Stromal cell of bone marrow (primary cell): ENCODE measurements at places on chromosomes 3 and 15.

GRCh38 chr3:143298886-143299535 is 179.4 kb downstream of the CHST2 start:
- DNase-seq = no peak

DNA sequence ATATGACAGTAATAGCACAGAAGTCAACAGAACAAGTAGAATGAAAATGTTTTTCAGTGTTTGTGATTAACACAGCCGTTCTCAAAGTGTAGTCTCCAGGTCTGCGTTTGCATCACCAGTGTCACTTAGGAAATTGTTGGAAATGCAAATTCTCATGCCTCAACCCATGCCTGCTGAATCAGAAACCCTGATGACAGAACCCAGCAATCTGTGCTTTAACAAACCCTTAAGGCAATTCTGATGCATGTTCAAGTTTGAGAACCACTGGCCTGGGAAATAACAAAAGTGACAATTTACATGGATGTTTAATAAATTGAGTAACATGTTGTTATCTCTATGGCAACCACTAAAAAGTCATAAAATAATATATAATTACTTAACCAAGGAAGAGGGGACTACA is 103.1 kb upstream of the ATP11B start:
- no peak for DNase-seq

DNA sequence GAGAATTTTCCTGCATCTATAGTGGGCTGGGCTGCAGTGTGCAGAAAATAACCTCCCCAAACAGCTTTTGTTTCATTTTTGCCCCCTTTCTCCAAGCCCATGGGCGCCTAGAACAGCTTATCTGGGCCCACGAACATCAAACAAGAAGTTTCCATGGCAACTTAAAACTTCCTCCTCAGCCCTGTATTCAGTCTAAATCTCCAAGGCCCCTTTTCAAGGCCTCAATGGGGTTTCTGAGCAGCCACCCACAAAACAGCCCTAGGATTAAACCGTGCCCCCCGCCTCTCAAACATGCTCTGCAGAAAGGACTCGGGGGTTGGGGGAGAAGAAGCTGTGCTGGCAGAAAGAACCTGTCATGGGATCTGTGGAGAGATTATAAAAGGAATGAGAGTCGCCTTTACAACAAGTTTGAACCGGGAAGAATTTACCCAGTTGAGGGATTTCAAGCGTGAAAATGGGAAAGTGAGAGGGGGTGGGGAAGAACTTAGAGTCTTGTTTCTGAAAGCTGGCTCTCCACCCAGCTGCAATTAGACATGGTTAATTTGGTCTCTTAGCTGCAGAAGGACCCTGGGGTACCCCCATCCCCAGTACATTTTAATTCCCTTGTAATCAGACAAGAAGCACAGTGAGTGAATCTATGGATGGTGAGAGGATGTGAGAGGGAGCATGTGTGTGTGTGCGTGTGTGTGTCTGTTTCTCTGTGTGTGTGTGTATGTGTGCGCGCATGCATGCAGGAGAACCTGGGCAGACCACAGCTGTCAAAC is 4.3 kb upstream of the FAM107A start:
- DNase-seq = no peak

GRCh38 chr3:117565777-117566176 is 856.2 kb downstream of the TUSC7 start:
- no peak for DNase-seq

GRCh38 chr3:48435774-48436476 is 4.0 kb downstream of the CCDC51 start:
- peak; percentile 62 for DNase-seq

DNA sequence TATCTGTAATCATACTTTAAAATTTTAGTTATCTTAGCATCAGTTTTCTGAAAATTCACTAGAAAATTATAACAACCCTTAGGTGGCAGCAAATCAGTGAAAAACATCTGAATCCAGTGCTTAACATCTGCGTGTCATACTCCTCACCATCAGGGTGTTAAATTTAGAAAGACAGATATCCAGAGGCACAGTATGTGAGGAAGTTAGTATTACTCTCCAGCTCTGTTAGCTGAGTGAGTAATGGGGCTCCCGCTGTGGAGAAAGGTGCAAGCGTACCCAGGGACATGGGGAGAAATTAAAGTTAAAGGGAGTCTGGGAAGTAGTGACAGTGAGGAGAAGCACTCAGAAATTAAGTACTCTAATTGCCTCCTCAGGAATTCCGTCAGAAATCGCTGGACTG is 50.9 kb downstream of the CEP63 start:
- DNase-seq = no peak

DNA sequence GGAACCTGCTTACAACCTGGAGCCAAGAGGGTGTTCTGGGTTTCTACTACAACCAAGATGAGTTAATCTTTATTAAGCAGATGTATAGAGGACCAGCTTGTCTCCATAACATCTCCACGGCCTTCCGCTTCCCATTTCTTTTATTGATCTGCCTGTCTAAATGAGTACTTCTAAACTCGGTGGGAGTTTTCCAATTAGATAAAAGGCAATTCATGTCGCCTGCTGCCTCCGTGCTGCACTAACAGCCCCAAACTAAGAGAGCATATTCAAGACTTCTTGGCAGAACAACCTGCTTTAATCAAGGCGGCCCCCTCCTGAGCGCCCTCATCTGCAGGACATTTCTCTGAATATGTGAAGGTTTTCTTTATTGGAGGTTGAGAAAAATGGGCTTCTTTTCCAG is 270.1 kb downstream of the PDCD6IP start:
- DNase-seq = no peak

GRCh38 chr15:66703540-66703941 is 1.5 kb downstream of the SMAD6 start:
- no peak for DNase-seq

GRCh38 chr3:29410660-29411405 is 130.0 kb downstream of the RBMS3 start:
- DNase-seq = no peak

DNA sequence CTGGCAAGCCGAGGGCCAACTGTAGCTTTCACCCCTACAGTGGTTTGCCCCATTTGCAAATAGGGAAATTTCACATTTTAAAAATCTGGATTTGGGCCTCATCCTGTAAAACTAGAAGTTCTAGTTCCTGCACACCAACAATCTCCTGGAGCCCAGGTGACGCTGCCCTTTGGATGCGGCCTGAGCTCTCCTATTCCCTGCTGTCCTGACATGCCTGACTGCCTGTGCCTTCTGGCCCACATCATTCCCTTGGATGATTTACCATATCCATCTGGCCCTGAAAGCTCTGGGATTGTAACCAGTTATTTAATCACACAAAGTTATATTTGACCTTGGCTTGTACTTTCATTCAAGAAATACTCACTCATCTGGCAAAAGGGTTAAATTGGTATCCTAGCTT is 272.3 kb downstream of the ARRDC4 start:
- DNase-seq = no peak

- no peak for DNase-seq
Observed at GRCh38 chr15:27448986-27449385, 478.0 kb downstream of the GABRG3 start.

GRCh38 chr3:52210550-52211046 is 12.6 kb downstream of the ALAS1 start:
- DNase-seq = no peak

DNA sequence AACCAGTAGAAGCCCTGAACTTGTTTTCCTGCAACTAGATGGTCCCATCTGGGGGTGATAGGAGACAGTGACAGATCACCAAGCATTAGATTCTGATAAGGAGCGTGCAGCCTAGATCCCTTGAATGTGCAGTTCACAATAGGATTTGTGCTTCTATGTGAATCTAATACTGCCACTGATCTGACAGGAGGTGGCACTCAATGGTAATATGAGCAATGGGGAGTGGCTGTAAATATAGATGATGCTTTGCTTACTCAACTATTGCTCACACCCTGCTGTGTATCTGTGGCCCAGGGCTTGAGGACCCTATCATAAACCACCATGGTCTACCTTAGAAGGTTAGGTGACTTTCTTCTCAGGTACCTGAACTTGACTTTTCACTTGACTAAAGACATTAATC is 417.1 kb upstream of the ARHGEF26 start:
- no peak for DNase-seq

GRCh38 chr3:42720126-42720525 is 17.5 kb upstream of the HHATL start:
- DNase-seq = no peak

- DNase-seq = peak; percentile 72
Observed at GRCh38 chr3:123834631-123835030, 49.5 kb downstream of the MYLK start.

GRCh38 chr15:88529021-88529630 is 17.4 kb downstream of the DET1 start:
- no peak for DNase-seq

GRCh38 chr3:189512039-189512438 is 119.2 kb upstream of the TP63 start:
- DNase-seq = no peak

DNA sequence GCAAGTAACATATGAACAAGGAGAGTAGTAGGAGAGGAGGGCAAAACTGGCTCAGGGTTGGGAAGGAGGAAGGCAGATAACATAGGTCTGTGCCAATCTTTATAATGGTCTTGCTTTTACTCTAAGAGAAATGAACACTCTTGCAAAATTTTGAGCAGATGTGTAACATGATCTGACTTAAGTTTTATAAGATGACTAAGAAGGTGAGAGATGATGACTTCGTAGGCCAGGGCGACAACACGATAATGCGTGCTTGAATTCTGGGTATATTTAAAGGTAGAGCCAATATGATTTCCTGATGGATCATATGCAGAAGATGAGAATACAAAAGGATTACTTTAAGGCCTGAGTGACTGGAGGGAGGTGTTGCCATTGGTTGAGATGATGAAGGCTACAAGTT is 265.4 kb upstream of the KCNMB2 start:
- no peak for DNase-seq
